Vein endothelial cell (primary cell): ENCODE measurements at places on chromosomes 11 and 22. TPM values are rescaled to one million over a fixed set of nuclear protein-coding genes. Genes with fewer than 3 reads are reported as not detected.

OR51B5 gene
- total RNA-seq: not detected in 2 replicates

OR51B4 gene
- not detected in 2 replicates for total RNA-seq

CREB3L1 gene
- total RNA-seq: 0.65 and 1.3 TPM in 2 replicates

MOGAT2 gene
- total RNA-seq: not detected in 2 replicates

FLRT1 gene
- total RNA-seq: not detected in 2 replicates

CPT1A gene
- 76.0 and 84.3 TPM in 2 replicates for total RNA-seq

EHF gene
- total RNA-seq: not detected in 2 replicates

SCN4B gene
- under 0.01 TPM in 2 replicates for total RNA-seq

PRMT3 gene
- total RNA-seq: 12.1 and 18.3 TPM in 2 replicates

MISFA gene
- 2.9 TPM in 1 of 2 replicates, not detected in the other for total RNA-seq

UNC93B1 gene
- total RNA-seq: 15.8 and 24.5 TPM in 2 replicates

DCHS1 gene
- 58.5 and 108 TPM in 2 replicates for total RNA-seq

SMTNL1 gene
- total RNA-seq: not detected in 2 replicates

NLRP14 gene
- 0.10 and 0.65 TPM in 2 replicates for total RNA-seq

PGA5 gene
- total RNA-seq: not detected in 2 replicates

TRIM51 gene
- not detected in 2 replicates for total RNA-seq

SLC5A1 gene
- total RNA-seq: not detected in 2 replicates

UCP3 gene
- total RNA-seq: 0.33 and 0.67 TPM in 2 replicates

ADM gene
- 130 and 211 TPM in 2 replicates for total RNA-seq

HBG2 gene
- total RNA-seq: not detected in 2 replicates

RASGRP2 gene
- total RNA-seq: 0.98 and 1.1 TPM in 2 replicates

SLC1A2 gene
- total RNA-seq: not detected in 2 replicates

GRIA4 gene
- total RNA-seq: not detected in 2 replicates

ACRV1 gene
- total RNA-seq: not detected in 2 replicates

PTPN5 gene
- not detected in 2 replicates for total RNA-seq

MS4A1 gene
- total RNA-seq: not detected in 2 replicates

BATF2 gene
- total RNA-seq: 0.38 and 0.98 TPM in 2 replicates

SLC5A4 gene
- total RNA-seq: 0.86 and 2.6 TPM in 2 replicates

TNNI2 gene
- total RNA-seq: not detected in 2 replicates

MRGPRF gene
- total RNA-seq: 0.10 and 0.33 TPM in 2 replicates

CCDC85B gene
- total RNA-seq: 75.8 and 112 TPM in 2 replicates

RPS19BP1 gene
- total RNA-seq: 53.2 TPM in 2 replicates

UBTFL1 gene
- not detected in 2 replicates for total RNA-seq

GAL3ST1 gene
- not detected in 2 replicates for total RNA-seq

CDC42EP1 gene
- total RNA-seq: 42.1 and 61.7 TPM in 2 replicates

C11orf52 gene
- total RNA-seq: 0.65 TPM in 1 of 2 replicates, not detected in the other

HIC2 gene
- 4.6 and 4.8 TPM in 2 replicates for total RNA-seq

FXYD2 gene
- under 0.01 and 2.3 TPM in 2 replicates for total RNA-seq

OR2AT4 gene
- total RNA-seq: not detected in 2 replicates

MS4A7 gene
- total RNA-seq: not detected in 2 replicates

FGF19 gene
- not detected in 2 replicates for total RNA-seq

P2RY2 gene
- total RNA-seq: 3.3 and 5.7 TPM in 2 replicates

PYGM gene
- 0.19 and 0.33 TPM in 2 replicates for total RNA-seq

TOMM22 gene
- total RNA-seq: 82.6 and 106 TPM in 2 replicates

QSER1 gene
- 20.6 and 27.0 TPM in 2 replicates for total RNA-seq

UBQLN3 gene
- total RNA-seq: not detected in 2 replicates

CDCA5 gene
- 9.5 and 15.1 TPM in 2 replicates for total RNA-seq

TCF20 gene
- 33.9 and 35.9 TPM in 2 replicates for total RNA-seq

STARD10 gene
- 20.7 and 41.2 TPM in 2 replicates for total RNA-seq

TRPM5 gene
- total RNA-seq: not detected in 2 replicates

TUBA8 gene
- 3.9 and 5.7 TPM in 2 replicates for total RNA-seq

C22orf23 gene
- total RNA-seq: 0.10 and 0.98 TPM in 2 replicates

MMP12 gene
- not detected in 2 replicates for total RNA-seq

KCNK4 gene
- total RNA-seq: 0.10 TPM in 1 of 2 replicates, not detected in the other

ZNF214 gene
- total RNA-seq: 0.76 and 0.98 TPM in 2 replicates

ARHGAP8 gene
- 0.33 and 0.38 TPM in 2 replicates for total RNA-seq
